ENCODE measurements at places on chromosomes 16 and 17.

GRCh38 chr17:4785311-4786105, 656 bp downstream of the VMO1 start:
- DNase-seq: no peak

DNA sequence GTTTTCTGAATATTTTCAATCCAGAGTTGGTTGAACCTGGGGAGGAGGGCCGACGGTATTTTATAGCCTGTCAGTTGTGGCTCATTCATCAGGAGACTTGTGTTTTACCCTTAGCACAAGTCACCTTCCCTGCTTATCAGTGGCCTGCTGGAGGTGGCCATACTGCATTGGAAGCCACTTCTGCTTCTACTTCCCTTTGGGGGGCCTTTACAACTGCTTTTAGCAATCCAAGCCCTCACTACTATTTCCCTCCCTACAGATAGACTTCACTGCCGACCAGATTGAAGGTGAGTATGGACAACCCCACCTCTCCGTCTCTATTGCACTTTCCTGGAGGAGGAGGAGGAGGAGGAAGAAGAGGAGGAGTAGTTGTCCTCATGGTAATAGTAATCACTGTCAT, 4.4 kb downstream of the MYL4 start:
- DNase-seq: no peak

DNA sequence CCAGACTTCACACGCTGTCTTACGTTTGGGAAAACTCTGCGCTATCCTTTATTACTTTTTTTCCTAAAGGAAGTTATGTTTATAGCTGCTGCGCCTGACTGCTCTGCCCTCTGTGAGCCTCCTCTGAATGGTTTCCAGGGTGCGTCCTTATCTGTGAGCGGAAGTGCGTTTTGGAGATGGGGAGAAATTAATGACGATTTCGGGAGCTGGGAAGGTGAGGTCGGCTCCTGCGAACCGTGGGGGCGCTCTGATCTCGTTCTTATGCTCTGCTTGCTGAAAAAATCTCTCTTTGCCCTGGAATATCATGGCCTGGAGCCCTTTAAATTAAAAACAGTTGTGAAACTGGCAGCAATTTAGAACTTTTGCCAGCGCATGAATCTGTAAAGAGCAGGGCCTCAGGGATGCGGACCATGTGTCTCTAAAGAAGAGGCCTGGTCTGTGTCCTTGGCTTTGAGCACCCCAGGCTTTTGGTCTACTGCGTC, 135.7 kb upstream of the ZFHX3 start:
- no peak for DNase-seq

GRCh38 chr16:20307791-20308190, 19.5 kb downstream of the GP2 start:
- no peak for DNase-seq

DNA sequence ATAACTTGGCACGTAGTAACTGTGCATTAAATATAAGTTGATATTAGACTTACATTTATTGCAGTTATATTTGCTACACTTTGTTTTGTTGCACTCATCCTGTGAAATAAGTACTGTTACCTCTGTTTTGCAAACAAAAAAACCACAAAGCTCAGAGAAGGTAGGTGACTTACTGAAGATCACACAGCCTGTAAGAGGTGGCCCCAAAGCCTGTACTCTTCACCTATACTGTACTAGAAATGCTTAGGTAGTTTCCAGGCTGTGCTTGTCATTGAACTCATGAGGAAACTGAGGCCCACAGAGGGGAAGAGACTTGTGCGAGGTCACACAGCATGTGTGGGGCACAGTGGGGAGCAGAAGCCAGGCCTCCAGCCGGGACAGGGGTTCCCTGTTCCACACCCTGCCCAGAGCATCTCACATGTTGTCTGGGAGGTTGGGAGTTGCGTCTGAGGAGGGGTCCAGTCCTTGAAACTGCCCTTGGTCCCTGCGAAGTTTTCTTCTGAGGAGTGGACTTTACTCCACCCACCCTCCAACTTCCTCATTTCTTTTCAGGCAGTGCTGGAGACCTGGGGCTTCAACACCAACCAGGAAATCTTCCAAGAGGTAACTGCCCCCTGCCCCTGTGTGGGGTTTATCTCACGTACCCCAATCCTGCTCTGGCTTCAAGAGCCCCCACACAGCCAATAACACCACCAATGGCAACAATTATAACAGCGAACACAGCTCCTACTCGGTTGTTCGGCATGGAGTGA, 13.0 kb downstream of the CETP start:
- DNase-seq: no peak

DNA sequence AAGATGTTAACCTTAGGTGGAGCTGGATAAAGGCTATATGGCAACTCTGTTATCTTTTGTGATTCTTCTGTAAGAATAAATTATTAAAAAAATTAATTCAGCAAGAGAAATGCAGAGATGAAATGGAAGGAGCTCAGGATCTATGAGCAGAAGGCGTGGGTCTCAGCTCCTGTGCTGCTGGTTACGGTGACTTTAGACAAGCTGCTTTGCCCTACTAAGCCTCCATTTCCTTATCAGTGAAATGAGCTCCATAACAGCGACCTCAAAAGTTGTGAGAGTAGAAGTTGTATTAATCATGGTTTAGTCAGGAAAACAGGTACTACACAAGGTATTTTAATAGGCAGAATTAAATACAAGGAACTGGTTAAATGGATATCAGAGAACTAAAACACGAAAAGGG, 48.2 kb upstream of the FOXJ1 start:
- no peak for DNase-seq

GRCh38 chr17:65586899-65587298, 25.5 kb upstream of the AXIN2 start:
- DNase-seq: no peak

DNA sequence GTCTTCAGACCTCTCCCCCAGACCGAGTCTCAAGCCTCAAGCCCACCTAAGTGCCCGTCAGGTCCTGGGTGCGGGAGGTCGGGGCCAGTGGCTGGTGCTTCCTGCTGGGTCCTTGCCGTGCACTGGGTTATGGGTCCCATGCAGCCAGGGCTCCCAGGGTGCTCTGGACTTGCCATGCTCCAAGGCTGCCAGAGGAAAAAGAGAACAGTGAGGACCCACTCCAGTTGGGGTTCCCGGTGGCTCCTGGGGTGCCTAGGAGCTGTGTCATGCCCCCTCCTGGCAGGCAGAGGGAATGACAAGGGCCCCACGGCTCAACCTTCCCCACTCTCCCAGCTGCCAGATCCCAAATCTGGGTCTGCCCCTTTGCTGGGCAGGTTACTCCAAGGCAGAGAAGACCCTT, 3.8 kb downstream of the SNX20 start:
- DNase-seq: no peak

DNA sequence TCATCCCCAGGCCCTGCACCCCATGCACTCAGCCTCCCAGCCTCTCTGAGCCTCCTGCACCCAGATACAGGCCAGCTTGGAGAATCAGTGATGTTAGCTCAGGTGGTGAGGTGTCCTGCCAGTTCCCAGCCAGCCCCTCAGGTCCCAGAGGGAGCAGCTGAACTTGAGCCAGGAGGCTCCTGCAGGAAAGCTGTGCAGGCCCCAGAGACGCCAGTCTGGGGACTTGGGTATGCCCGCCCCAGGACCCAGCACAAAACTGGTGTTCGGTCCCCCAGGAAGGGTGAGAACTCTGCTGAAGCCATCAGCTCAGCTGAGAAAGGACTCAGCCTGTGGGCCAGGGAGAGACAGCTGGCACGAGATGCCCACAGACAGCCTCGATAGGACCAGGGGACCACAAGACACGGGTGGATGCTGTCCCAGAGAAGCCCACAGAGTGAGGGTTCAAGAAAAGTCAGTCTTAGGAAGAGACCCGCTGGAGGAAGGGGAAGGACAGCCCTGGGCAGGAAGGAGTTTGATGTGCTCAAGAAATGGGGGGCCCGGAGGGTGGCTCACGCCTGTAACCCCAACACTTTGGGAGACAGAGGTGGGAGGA, 11.0 kb downstream of the ENDOV start:
- DNase-seq: no peak

DNA sequence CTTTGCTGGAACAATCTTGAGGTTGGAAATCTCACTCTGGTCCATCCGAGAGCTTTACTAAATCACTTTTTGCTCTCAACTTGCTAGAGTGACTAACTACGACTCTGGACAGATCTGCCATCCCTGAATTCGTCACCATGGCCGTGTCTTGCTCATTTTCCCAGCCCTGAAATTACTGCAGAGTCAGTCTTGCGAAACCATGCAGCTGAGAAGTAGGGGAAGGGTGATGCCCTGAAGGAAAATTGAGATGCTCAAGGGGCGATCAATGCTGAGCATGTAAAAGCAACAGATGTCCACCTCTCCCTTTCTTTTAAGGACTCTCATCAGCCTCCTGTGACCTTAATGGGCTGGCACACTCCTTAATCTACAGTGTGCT, 18.8 kb downstream of the PCTP start:
- DNase-seq: no peak

DNA sequence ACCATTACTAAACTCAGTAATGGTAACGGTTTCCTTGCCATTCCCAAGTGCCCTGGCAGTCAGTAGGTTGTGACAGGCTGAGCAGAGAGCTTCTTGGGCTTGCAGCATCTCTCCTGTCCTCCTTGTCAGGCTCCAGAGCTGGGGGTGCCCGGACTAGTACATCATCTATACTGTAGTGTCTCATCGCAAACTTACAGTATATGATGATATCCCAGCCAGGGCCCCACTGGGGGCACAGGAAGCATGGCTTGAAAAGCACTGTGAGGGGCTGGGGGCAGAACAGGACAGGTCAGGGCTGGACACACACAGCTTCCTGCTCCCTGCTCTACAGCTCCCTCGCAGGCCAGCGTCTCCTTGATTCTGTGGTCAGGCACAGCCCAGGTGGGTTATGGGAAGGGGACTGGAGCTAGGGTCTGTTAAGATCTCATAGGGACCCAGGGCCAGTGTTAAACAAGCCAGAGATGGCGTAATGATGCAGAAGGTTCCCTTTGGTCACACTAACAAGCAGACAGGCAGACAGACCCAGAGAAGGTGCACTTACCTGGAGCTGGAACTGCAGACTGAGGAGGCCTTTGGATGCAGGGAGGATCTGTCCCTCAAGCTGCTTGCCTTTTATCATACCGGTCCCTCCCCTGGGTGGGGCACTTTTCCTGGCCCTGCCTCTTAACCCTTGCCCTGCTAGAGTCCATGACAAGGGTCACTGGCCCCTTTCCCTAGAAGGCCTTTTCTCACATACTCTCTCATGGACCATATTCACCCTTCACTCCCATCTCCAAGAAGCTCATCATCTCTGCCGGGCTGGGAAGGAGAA, 6.8 kb downstream of the ERAL1 start:
- no peak for DNase-seq

- DNase-seq: no peak
Observed at GRCh38 chr17:66450008-66450851, 147.8 kb downstream of the PRKCA start.

- no peak for DNase-seq
Observed at GRCh38 chr16:75306099-75306762, 54.8 kb upstream of the BCAR1 start.

- no peak for DNase-seq
Observed at GRCh38 chr16:69554495-69554894, 11.3 kb upstream of the NFAT5 start.

- no peak for DNase-seq
Observed at GRCh38 chr16:58187092-58187491, 10.8 kb downstream of the CSNK2A2 start.

- no peak for DNase-seq
Observed at GRCh38 chr17:43961954-43962353, 8.2 kb upstream of the PYY start.

- no peak for DNase-seq
Observed at GRCh38 chr16:48291303-48291702, 44.0 kb upstream of the ABCC11 start.

GRCh38 chr17:83036666-83037065, 42.7 kb upstream of the METRNL start:
- DNase-seq: no peak

- DNase-seq: no peak
Observed at GRCh38 chr16:66706506-66706880, 9.9 kb upstream of the CMTM4 start.

DNA sequence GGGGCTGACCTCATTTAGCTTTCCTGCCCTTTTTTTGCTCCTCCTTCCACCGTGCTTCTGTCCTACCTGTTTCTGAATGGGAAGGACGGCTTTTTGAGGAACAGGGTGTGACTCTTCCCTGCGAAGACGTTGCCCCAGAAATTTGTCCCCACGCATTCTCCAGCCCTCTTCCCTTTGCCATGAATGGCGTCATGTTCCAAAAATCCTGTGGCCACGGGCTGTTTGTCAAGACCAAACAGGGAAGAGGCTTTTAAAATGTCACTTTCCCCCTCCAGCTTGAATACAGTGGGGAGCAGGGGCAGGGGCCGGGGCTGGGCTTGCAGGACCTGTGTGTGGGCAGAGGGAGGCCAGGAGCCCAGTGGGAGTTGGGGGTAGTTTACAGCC, 13.9 kb downstream of the MPRIP start:
- DNase-seq: no peak

- no peak for DNase-seq
Observed at GRCh38 chr17:77438241-77439188, 297.7 kb downstream of the SEC14L1 start.

DNA sequence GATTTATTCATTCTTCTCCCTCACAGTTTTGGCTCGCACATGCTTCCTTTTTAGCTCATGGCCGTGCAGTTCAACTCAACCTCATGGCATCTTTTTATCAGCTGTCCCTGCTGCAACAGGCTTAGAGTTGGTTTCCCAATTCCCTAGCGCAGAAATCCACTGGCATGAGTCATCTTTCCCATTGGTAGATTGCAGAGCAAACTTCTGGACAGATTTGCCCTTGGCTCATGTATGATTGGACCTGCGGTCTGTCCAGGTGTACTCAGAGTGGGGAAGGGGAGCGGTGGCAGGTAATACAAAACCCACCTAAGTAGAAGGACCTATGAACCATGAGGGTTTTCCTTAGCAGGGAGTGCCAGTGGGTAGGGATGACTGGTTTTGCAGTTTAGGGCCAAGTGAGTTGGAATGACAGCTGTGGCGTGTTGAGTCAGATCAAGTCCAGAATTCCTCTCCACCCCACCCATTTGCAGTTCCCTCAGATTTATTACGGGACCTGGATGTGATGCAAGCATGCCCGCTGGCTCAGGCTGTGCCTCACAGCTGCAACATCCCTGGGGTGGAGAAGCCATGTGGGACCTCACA, 584.7 kb downstream of the WWOX start:
- no peak for DNase-seq

GRCh38 chr17:17077861-17078732, 35.8 kb downstream of the MPRIP start:
- DNase-seq: no peak

- no peak for DNase-seq
Observed at GRCh38 chr16:88403794-88404581, 21.2 kb downstream of the ZNF469 start.

GRCh38 chr16:23927796-23928195, 92.0 kb downstream of the PRKCB start:
- no peak for DNase-seq
